Sigmoid colon (tissue), 7 donors: ENCODE measurements at places on chromosomes 5 and 9. TPM values are rescaled to one million over a fixed set of nuclear protein-coding genes. Genes with fewer than 3 reads are reported as not detected.

DNA sequence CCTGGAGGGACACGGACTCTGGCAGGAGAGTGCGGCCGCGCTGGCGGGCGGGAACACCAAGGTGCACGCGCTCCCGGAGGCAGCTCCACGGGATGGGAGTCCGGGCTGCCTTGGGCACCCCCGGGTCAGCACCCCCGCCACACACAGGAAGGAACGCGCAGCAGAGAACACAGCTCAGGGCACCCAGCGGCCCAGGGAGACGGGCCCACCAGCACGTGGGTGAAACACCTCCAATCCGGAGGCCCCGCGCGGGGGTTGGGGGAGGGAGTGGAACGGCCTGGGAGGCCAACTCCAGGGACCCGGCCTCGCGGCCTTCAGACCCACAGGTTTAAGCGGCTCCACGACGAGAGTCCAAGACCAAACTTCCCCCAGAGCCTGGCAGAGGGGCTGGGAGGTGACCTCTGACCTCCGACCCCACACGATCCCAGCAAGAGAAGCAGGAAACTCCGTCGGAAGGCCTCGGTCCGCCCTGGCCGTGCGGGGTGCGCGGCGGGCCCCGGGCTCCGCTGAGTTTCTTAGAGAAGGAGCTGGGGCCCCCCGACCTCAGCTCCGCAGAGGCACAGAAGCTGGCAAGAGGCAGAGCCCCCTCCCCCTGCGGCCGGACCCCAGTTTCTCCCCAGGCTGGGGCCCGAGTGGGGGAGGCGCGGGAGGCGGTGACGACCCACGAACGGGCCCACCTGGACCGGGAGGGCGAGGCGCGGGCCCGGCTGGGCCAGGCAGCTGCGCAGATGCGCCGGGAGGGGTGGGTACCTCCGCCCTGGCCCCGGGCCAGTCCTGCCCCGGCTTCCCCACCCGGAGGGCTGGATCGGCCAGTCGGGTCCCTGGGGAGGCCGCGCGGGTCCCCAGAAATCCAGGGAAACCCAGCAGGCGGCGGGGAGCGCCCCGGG is 851 bp downstream of the NACC2 start:
- peak; percentile 96 for DNase-seq

DNA sequence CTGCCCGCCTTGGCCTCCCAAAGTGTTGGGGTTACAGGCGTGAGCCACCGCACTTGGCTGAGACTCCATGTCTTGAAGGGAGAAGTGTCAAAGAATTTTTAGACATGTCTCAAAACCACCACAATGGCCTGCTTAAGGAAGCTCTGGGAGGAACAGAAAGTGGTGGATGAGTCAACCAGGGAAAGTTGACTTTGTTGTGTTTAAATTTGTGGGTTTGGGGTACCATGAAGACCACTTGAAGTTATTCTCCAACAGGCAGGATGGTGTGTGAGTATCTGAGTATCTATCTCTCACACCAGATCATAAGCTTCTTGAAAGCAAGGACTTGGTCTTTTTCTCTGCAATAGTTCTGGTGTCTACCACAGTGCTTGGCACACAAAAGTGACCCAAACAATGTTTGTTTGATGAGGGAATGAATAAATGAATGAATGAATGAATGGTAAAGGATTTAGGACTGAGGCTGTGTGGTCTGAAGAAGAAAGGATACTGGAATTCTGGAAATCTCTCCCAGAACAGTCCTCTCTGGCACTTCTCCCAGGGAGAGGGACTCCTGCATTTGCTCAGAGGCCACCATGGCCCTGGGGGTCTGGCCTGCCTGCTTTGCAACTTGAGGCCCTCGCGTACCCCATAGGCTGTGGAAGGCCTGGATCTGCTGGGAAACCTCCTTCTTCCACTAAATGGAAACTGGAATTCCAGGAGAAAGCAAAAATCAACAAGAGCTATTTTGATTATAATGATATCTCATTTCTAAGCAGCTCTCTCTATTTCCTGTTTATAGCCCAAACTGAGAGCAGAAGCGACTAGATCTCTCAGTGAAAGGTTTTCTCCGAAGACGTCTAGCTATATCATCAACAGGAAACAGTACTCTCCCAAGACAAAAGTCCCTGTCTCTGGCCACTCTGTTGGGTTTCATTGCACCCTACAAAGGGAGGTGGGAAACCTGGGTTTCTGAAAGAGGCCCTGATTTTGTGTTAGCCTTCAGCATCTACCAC is 187.9 kb downstream of the PALM2AKAP2 start:
- DNase-seq, result no peak

DNA sequence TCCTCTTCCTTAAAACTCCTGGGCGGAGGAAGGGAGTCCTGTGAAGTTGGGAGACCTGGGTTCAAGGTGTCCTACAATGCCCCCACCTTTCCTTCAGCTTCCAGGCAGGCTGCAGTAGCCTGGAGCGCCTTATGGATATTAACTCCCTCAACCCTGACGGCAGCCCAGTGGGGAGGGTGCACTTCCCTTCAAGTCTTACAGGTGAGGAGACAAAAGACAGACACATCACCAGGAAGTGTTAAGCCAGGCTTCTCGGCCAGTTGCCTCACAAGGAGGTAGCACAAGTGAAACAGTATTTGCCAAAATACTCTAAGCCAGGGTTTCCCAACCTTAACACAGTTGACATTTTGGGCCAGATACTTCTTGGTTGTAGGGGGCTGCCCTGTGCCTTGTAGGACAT is 4.2 kb downstream of the TRIM7 start:
- DNase-seq, result no peak

DNA sequence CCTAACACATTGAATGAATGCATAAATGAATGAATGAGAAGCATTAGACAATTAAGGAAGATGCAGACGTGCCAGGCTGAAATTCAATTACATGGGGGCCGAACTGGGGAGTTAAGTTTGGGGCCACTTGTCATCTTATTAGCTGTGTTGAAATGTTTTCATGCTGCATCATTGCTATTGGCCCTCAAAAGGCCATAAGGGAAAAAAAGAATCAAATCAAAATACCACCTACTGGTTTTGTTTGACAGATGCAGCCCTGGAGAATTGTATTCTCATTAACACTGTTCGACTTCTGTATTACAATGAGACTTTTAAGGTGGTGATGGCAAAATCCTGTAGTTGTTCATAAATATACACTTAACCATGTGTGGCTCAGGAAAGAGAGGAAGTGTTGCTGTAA is 38.4 kb downstream of the UBE2QL1 start:
- no peak for DNase-seq

- DNase-seq, result no peak
Observed at GRCh38 chr9:125548141-125548540, 158.9 kb downstream of the MAPKAP1 start.

DNA sequence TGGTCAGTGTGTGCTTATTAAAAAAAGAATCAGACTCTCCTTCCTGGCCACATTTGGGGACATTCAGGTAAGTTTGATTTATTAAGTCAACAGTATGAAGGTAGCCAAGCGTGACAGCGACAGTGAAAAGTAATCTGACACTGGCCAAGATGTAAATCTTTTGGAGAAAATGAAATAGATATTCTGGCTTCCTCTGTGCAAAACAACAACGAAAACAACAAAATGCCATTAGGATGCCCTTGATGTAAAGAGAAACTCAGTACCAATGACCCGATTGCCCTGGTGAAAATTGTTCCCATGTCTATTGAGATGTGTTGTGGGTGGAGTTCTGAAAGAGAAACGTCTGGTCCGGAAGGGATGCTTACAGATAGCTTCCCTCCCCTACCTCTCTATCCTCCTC is 267.8 kb downstream of the MAT2B start:
- DNase-seq, result no peak

DNA sequence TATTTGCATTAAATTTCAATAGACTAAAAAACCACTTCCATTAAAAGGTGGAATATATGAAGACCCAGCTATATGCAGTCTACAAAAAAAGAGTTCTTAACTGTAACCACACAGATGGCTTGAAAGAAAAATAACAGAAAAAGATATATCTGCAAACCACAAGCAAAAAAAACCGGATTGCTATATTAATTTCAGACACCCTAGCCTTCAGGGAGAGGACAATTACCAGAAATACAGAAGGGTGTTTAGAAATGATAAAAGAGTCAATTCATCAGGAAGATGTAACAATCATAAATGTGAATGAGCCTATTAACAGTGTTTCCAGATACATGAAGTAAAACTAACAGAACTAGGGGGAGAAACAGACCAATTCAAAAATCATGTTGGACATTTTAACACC is 56.9 kb upstream of the SMIM23 start:
- no peak for DNase-seq

DNA sequence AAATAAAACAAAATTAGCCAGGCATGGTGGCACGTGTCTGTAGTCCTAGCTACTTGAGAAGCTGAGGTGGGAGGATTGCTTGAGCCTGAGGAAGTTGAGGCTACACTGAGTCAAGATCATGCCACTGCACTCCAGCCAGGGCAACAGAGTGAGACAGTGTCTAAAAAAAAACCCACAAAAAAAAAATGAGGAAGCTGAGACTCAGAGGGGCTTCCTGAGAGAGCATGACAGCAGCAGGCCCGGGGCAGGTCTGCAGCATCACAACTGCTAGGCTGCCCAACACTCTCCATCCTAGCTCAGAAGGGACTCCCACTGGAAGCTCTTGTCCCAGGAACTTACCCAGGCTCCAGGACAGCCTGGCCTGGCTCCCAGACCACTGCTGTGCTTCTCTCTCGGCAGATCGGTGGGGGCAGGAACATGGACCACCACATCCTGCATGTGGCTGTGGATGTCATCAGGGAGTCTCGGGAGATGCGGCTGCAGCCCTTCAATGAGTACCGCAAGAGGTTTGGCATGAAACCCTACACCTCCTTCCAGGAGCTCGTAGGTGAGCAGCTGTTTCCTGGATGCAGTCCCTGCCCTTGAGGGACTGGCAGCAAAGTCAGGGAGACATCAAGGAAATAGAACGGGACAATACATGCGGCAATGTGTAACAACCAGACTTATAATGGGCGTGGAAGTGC is 19.1 kb downstream of the PTGS1 start:
- peak; percentile 56 for DNase-seq

DNA sequence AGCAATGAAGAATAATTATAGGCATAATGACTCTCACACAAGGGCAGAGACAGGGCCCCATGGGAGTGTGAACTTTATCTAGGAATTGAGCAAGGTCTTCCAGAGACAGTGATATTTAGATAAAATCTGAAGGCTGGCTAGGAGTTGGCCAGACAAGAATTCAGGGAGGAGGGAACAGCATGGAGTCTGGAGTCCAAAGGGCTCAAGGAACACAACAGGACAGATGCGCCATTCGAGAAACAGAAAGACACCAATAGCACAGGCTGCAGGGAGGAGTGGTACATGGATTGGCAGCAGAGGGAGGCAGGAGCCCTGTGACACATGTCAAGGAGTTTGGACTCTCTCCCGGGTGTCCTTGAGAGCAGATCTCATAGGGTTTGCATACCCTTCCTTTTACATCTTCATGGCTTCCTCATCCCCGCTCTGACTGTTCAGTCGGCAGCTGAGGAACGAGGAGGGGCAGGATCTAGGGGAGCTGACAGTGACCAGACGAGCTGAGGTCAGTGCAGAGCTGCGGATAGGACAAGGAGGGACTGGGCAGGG is 64.0 kb upstream of the XPA start:
- no peak for DNase-seq

- DNase-seq, result peak; percentile 85
Observed at GRCh38 chr5:56350597-56351170, 117.6 kb upstream of the ANKRD55 start.

DNA sequence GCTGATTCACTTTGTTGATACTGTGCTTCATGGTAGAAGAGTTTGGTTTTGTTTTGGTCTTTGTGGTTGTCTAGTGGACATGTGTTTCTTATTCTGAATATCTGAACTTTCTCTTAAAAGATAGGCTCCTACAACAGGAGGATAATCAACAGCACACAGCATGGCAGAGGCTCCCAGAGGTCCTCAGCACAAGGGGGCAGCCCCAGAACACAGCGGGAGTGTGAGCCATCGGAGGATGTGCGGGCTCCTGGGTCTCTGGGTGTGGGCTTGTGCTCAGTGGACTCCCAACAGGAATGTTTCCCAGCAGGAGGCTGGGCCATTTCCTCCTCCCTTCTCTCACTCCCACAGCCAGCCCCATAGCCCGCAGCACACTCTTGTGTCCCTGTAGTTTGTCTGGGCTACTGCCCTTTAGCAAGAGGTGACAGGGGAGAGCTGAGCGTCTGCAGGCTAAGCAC is 164.3 kb upstream of the OTULINL start:
- no peak for DNase-seq

DNA sequence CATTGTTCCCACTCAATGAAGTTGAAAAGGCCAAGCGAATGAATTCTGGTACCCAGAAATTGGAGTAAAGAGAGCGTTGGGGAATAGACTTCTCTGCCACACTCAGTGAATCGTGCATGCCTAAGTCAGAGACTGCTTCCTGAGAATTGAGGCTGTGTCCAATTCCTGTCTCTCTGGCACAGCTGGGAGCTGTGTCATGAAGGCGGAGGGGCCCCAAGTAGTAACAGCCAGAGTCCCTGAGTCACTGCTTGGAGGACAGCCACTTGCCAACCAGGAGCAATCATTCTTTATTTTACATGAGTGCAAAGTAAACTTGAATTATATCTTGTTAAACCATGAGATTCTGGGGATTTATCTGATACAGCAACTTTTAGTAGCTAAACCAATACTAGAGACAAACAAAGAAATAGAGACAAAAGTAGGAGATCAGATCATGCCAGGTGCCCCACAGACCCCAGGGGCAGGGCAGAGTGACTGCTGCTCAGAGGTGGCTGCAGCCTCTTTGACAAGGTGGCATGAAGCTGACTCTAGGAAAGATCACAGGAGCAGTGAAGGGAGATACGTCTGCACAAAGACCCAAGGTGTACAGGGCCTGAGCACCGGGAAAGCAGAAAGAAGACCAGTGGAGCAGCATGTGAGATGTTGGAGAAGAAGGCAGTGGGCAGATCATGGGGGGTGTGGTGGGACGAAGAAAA is 246.0 kb downstream of the GADD45G start:
- DNase-seq, result peak; percentile 49

DNA sequence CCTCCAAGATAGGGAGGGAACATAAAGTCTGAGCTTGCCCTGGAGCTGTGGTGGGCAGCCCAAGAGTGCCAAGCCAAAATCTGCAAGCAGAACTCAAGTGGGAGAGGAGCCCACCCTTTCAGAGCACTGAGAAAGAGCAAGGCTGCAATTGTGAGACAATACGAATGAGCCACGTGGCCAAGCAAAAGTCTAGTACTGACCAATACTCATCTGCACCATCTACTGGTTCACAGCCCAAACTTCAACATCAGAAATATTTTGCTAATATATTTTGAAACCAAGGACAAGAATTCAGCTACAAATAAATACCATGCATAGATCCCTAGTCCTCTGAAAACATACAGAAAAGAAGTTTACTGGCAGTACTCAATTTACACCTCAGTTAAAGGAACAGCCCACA is 696.2 kb upstream of the COX7C start:
- no peak for DNase-seq

The KIF4B gene
- total RNA-seq, result 0.16 TPM

The SLC35A4 gene
- 19.7 TPM for total RNA-seq

The PCDHGB6 gene
- 11.5 TPM for total RNA-seq
